PC-3 (cell line): ENCODE measurements at places on chromosomes 2 and 18. TPM values are rescaled to one million over a fixed set of nuclear protein-coding genes. Genes with fewer than 3 reads are reported as not detected.

Gene KIF5C
- total RNA-seq: 4.0 and 7.3 TPM in 2 replicates

Gene GPC1
- 37.1 and 56.7 TPM in 2 replicates for total RNA-seq

Gene HMSD
- 0.12 and 0.40 TPM in 2 replicates for total RNA-seq

Gene ARHGAP28
- 8.1 and 10.0 TPM in 2 replicates for total RNA-seq

Gene SESTD1
- total RNA-seq: 12.2 and 21.3 TPM in 2 replicates

Gene COL4A3
- 0.73 and 0.86 TPM in 2 replicates for total RNA-seq

Gene NCKAP1
- 76.2 and 80.3 TPM in 2 replicates for total RNA-seq

Gene COL3A1
- 0.23 and 0.36 TPM in 2 replicates for total RNA-seq

Gene MC5R
- not detected in 2 replicates for total RNA-seq

Gene ELAC1
- total RNA-seq: 1.7 and 4.4 TPM in 2 replicates

Gene IMPACT
- total RNA-seq: 18.8 and 19.9 TPM in 2 replicates

Gene LYG1
- total RNA-seq: 0.58 and 1.5 TPM in 2 replicates

Gene OSBPL1A
- 31.1 and 39.7 TPM in 2 replicates for total RNA-seq

Gene REL
- total RNA-seq: 7.3 and 8.9 TPM in 2 replicates

GRCh38 chr2:183035954-183036669 is 2.1 kb downstream of the NCKAP1 start:
- H3K36me3 ChIP-seq: no peaks in the 10 kb centered on the region
- no peaks in the 10 kb centered on the region for H3K27me3 ChIP-seq
- H3K4me3 ChIP-seq: peak overlapping the region; percentile 95
- H3K4me1 ChIP-seq: peaks cover 34% of the 10 kb centered on the region

DNA sequence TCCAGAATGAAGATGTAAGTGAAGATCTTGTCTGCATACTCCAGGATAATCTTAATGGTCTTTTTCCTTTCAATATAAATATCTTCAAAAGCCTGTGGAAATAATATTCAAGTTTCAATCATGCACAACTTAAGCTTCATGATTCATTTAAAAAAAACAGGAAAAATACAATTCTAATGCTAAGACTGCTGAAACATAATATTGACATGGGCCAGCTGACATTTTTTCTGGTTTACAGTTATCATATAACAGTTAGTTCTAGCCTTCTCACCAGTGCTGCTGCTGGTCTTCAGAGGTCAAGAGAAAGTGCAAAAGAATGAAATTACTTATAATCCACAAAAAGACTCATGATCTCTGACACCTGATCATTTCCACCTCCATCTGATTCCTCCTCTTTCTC is 110.4 kb upstream of the SCN1A start:
- H3K4me1 ChIP-seq: peaks cover 56% of the 10 kb centered on the region
- H3K27ac ChIP-seq: peak overlapping the region; percentile 94
- no peaks in the 10 kb centered on the region for H3K36me3 ChIP-seq
- no peak overlapping the region for H3K4me3 ChIP-seq

DNA sequence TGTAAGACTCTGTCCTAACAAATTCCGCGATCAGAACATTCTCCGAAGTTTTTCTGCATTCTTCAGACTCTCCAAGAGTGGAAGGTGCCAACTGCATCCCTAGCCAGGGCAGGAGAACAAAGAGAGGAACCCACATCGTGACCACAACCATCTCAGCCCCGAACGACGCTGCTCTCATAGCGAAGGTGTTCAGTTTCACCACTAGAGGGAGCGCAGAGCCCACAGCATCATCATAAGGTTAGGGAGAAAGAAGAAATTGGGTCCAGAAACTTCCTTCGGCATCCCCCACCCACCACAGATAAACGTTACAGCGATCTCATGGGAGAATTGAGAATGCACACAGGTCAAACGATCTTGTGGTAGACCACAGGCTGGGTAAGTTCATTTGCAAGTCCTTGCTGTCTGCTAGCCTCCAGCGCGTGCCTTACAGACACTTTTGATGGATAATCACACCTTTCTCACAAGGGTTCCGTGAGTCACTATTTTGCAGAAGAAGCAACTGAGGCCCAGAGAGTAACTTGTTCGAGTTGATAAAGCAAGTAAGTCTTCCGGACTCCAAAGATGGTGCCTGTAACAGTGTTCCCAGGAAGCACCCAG is 53.7 kb upstream of the ARL4C start:
- peak; percentile 79 for DNase-seq
- peaks cover 4% of the 10 kb centered on the region; the same call in 1 of the 2 replicates for H3K4me1 ChIP-seq
- no peaks in the 10 kb centered on the region for H3K27me3 ChIP-seq
- no peak overlapping the region for H3K27ac ChIP-seq

DNA sequence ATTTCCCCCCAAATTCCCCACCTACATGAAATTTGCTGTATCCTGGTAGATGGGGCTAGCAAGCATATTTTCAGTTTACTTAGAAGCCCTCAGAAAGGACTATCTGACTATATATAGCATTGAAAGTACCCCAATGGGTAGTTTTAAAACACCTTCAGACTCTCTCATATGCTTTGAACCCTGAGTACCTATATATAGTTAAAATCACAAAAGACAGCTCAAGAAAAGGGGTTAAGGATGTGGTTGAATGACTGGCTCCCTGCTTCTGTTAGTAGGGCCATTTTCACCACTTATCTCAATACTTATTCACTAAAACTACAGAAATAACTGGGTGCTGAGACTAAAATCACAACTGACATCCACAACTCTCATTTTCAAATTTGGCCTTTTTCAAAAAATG is 18.5 kb downstream of the WDPCP start:
- no peaks in the 10 kb centered on the region for H3K27me3 ChIP-seq
- no peak overlapping the region for H3K27ac ChIP-seq
- DNase-seq: no peak
- no peaks in the 10 kb centered on the region for H3K4me1 ChIP-seq

- 0 out of 2 replicates have a peak, but pooled peaks cover 3% of the 10 kb centered on the region for H3K36me3 ChIP-seq
- H3K27me3 ChIP-seq: no peaks in the 10 kb centered on the region
- no peak overlapping the region for H3K27ac ChIP-seq
- H3K4me3 ChIP-seq: no peak overlapping the region
- H3K4me1 ChIP-seq: peaks cover 5% of the 10 kb centered on the region
These were observed 11.6 kb upstream of the EIF2AK2 start for GRCh38 chr2:37168217-37168981.

DNA sequence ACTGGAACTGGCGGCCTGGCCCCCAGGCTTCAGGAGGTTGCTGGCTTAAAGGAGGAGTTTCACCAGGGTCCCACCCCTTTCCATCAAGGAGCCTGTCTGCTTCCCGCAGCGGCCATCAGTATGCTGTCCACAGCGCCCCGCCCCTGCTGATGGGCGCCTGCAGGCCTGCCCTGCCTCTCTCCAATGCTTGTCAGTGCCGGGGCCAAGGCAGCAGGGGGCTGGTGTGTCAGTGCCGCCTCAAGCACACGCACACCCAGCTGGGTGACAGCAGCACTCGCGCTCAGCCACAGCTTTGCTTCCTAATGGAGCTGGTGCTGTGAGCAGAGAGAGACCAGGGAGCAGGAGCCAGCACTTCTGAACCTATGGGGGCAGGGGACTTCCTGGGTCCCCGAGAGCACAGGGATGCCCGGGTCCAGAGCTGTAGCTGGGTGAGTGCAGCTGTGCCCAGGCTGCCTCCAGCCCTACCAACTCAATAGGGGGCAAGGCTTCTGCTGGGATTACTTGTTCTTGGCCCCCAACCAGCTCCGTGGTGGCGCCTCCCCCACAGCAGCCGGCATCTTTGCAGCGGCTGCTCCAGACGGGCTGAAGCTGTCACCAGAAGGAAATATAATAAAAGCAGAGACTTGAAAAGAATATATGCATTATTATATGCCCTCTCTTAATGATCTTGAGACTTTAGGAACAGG is 377.2 kb upstream of the LRATD1 start:
- no peaks in the 10 kb centered on the region for H3K36me3 ChIP-seq
- no peaks in the 10 kb centered on the region for H3K4me1 ChIP-seq
- no peak for DNase-seq
- no peak overlapping the region for H3K4me3 ChIP-seq
- H3K27ac ChIP-seq: no peak overlapping the region
- 0 out of 2 replicates have a peak, but pooled peaks cover 5% of the 10 kb centered on the region for H3K27me3 ChIP-seq

GRCh38 chr18:4806331-4806730 is 351.2 kb upstream of the DLGAP1 start:
- DNase-seq: no peak
- no peaks in the 10 kb centered on the region for H3K36me3 ChIP-seq
- H3K27ac ChIP-seq: no peak overlapping the region
- H3K4me3 ChIP-seq: no peak overlapping the region
- H3K4me1 ChIP-seq: no peaks in the 10 kb centered on the region
- H3K27me3 ChIP-seq: no peaks in the 10 kb centered on the region

- H3K27me3 ChIP-seq: no peaks in the 10 kb centered on the region
- H3K4me3 ChIP-seq: no peak overlapping the region
- H3K27ac ChIP-seq: no peak overlapping the region
- H3K36me3 ChIP-seq: no peaks in the 10 kb centered on the region
- DNase-seq: no peak
These were observed 427.1 kb downstream of the RND3 start for GRCh38 chr2:150060341-150060740.

- no peaks in the 10 kb centered on the region for H3K27me3 ChIP-seq
- H3K27ac ChIP-seq: no peak overlapping the region
- no peak overlapping the region for H3K4me3 ChIP-seq
- peaks cover 24% of the 10 kb centered on the region for H3K36me3 ChIP-seq
These were observed 15.2 kb downstream of the NPAS2 start for GRCh38 chr2:100835006-100835659.

- H3K27ac ChIP-seq: no peak overlapping the region
- no peaks in the 10 kb centered on the region for H3K36me3 ChIP-seq
- peaks cover 39% of the 10 kb centered on the region for H3K4me1 ChIP-seq
- H3K27me3 ChIP-seq: no peaks in the 10 kb centered on the region
- no peak for DNase-seq
These were observed 158.9 kb downstream of the BABAM2 start for GRCh38 chr2:28049416-28049815.

DNA sequence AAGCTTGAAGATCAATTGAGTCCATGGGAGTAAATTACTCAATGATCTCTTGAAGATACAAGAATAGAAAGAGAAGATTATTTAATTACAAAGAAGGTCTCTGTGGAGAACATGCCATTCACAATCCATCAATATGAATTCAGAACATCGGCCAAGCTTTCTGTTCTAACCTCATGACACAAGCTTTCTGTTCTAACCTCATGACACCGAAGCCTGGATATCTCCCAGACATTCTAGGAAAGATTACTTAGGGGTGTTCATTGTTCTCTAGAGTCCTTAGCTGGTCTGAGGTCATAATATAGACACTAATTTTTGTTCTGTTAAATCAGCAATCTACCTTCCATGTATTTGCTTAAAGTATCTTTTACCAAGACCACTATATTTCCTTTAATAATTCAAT is 95.5 kb downstream of the RDH14 start:
- no peak overlapping the region for H3K27ac ChIP-seq
- no peak overlapping the region for H3K4me3 ChIP-seq
- H3K36me3 ChIP-seq: no peaks in the 10 kb centered on the region
- no peak for DNase-seq

DNA sequence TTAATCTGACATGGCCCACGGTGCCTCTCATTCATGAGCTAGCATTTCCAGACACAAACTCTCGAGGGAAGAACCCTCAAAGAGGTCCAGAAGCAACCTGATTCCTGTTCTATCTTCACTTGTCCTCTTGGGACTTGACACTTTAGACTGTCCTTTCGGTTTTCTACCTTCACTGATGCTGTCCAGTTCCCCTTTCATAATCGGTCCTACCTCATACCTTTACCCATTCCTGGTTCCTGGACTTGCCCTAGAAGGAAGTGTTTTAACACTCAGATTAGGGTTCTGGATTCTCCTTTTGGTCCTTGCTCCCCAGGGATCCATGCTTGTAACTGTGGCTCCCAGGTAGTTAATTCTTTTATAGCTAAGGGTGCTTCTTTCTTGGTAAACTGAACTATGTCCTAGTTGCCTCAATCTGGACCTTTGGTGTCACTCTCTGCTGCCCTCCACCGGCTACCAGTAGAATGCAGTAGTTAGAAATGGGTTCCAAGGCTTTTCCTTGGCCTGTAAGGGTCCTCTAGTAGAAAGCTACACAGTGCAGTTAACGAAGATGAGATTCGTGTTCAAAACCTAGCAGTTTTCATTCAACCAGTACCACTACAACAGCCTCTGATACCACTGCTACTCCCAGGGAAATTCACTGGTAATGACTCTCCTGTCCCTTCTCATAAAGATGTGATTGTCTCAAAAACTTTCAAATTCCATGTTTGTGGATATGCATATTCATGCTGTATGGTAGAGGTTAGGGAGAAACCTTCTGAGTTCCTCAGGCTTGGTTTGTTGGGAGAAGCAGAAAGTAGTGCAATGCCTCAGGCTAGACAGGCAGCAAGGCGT is 178.1 kb upstream of the CYP26B1 start:
- H3K4me3 ChIP-seq: no peak overlapping the region
- no peak overlapping the region for H3K27ac ChIP-seq
- H3K4me1 ChIP-seq: no peaks in the 10 kb centered on the region

DNA sequence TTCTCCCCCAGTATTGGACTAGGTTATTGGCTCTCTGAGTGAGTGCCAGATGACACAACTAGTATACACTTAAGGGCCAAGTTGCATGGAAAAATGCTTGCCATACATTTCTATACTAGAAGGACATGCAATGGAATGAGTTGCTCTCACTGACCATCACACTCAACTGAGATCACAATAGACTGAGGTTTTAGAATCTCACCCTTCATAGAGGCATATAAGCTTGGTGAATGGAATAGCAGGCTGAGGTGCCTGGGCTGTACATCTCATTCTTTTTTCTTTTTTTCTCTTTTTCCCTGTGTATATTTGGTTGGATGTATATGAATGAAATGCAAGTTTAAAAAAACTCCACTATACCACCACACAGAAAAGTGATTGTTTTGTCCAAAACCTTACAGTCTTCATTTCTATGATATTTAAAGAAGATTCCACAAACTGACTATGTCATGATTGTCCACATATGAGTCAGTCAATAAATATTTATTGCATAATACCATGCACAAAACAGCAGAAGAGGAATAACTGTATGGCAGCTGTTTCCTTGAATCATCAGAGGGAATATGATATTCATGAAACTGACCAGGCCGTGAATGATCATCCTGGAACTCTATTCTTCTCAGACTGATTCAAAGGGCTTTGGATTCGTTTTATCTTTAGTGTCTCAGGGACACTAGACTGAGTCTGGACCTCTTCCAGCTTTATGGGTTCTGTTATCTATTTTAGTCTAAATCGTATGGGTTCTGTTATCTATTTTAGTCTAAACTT is 122.6 kb upstream of the STK17B start:
- DNase-seq: peak; percentile 96
- H3K4me3 ChIP-seq: peak overlapping the region; percentile 20; the same call in 1 of the 2 replicates
- no peaks in the 10 kb centered on the region for H3K36me3 ChIP-seq
- peaks cover 54% of the 10 kb centered on the region for H3K4me1 ChIP-seq
- H3K27ac ChIP-seq: peak overlapping the region; percentile 86

DNA sequence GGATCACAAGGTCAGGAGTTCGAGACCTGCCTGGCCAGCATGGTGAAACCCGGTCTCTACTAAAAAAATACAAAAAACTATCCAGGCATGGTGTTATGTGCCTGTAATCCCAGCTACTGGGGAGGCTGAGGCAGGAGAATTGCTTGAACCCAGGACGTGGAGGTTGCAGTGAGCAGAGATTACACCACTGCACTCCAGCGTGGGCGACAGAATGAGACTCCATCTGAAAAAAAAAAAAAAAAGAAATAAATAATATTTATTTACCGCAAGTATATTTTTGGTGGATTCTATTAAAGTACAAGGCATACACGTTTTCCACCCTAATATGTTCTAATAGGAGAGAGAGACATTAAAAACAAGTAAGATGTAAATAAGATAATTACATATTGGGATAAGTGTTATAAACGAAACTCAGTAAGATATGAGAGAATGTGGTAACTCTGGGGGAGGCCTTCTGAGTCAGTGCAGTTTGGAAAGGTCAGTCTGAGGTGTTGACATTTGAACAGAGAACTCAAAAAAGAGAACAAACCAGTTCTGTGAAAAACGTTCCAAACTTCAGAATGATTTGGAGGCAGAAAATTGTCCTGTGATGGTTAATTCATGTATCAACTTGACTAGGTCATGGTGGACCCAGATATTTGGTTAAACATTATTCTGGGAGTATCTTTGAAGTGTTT is 8.8 kb upstream of the POLI start:
- H3K27me3 ChIP-seq: no peaks in the 10 kb centered on the region
- H3K27ac ChIP-seq: no peak overlapping the region
- H3K4me1 ChIP-seq: peaks cover 10% of the 10 kb centered on the region
- no peaks in the 10 kb centered on the region for H3K36me3 ChIP-seq
- DNase-seq: peak; percentile 78
- no peak overlapping the region for H3K4me3 ChIP-seq
